ENCODE measurements at places on chromosomes 7 and 10.

- no peak for DNase-seq
Observed at GRCh38 chr10:28948046-28948445, 270.7 kb downstream of the BAMBI start.

- peak; percentile 83 for DNase-seq
Observed at GRCh38 chr10:46284286-46285229, 2.2 kb upstream of the ANTXRL start.

GRCh38 chr10:61883371-61884025 is 18.0 kb upstream of the ARID5B start:
- no peak for DNase-seq

- DNase-seq, result no peak
Observed at GRCh38 chr10:69358148-69358795, 58.4 kb downstream of the TACR2 start.

GRCh38 chr7:87312215-87312865 is 33.1 kb upstream of the CROT start:
- DNase-seq, result peak; percentile 33

GRCh38 chr7:122291189-122291588 is 13.4 kb downstream of the FEZF1 start:
- DNase-seq, result no peak

DNA sequence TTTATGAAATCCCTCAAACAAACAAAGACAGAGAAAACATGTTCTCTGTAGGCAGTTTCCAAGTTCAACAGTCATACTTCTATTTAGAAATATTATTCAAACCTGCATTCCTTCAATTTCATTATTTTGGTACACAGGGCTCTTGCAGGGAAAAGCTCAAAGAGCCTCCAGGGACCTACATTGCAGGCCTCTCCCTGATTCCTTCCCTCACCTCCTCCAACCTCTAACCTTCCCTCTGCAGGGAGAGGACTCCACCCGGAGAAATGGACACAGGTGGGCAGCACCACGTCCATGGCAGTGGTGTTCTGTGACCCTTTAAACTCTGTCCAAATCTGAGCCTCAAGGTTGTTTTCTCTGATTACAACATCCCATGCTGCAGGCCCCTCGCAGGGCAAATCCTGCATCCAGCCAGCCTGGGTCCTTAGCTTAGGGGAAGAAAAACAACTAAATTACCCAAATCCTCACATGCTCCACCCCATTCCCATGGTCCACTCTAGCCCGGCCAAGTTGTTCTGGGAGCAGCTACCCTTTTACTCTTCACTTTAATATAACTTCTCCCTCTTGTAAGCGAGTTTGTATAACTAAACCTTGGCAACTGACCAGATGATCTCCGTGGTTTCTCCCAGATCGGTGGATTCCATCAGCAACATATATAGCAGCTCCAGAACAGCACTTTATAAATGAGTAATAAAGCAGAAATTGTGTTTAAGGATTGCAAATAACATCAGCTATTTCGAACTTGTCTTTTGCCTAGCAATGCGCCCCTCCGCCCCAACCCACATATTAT is 129.8 kb downstream of the CUBN start:
- no peak for DNase-seq

All from activated T-helper 2 cell treated with anti-CD3 and anti-CD28 coated beads, Interferon-gamma antibody, Interleukin-2, Interleukin-4, amounts not matched to agents 10 μg/mL and 5 μg/mL and 100 μg/mL, durations not matched to agents 14 hours and 24 hours and 36 hours (primary cell).